ENCODE measurements at places on chromosomes 5 and 9.

DNA sequence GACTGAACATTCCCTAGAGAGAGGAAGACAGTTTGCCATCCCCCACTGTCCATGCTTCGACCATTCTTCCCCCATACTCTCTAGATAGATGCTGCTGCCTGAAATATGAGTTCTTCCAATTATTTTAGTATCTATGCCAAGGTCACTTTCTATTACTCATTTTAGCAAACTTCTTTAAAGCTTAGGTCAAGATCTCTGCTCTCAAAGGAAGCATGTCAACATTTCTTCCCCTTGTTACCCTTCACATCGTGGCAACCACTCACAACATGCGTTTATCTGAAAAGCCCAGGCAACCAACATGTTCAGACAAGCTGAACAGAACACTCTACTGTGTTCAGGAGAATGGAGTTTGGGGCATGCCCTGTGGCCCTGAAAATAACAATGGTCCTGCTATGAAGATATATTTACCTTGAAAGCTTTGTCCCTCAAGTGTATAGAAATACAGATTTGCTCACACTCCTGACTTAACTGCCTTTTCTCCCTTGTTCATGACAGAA is 138.4 kb upstream of the KIF2A start:
- DNase-seq = no peak

- DNase-seq = no peak
These were observed 2.0 kb downstream of the UBE2R2 start for GRCh38 chr9:33818847-33819500.

DNA sequence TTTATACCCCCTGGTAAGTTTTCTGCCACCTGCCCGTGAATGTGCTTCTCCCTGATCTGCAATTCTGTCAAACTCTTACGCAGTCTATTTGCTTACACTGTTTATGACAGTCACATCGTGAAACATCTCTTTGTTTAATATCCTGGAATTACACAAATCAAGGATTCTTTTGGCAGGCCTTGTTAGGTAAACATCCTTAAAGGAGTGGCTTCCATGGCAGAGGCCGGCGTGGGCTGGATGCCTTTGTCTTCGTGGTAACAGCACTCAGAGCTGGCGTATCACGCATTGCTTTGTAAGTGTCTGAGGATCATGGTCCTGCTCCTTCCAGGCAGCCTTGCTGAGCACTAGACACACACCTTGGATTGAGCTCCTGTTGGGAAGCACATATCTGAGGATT is 145.7 kb downstream of the IRX1 start:
- DNase-seq = no peak

- no peak for DNase-seq
These were observed 118.3 kb downstream of the COL5A1 start for GRCh38 chr9:134759913-134760312.

DNA sequence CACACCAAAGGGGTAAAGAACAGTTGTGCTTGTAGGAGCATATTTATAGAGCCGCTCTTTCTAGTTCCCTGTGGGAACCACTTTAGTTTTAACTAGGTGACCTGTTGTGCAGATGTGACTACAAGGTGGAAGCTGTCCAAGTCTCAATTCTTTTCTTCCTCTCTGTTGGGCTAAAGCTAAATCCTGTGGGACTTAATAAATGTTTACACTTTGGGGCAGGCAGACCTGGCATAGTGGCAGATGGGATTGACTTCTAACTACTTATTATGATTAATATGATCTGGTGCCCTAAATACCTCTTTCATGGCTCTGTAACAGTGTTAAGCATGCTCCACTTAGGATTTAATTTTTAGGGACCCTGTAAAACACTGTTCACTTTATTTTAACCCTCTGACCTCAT is 265.3 kb downstream of the KCTD16 start:
- no peak for DNase-seq

DNA sequence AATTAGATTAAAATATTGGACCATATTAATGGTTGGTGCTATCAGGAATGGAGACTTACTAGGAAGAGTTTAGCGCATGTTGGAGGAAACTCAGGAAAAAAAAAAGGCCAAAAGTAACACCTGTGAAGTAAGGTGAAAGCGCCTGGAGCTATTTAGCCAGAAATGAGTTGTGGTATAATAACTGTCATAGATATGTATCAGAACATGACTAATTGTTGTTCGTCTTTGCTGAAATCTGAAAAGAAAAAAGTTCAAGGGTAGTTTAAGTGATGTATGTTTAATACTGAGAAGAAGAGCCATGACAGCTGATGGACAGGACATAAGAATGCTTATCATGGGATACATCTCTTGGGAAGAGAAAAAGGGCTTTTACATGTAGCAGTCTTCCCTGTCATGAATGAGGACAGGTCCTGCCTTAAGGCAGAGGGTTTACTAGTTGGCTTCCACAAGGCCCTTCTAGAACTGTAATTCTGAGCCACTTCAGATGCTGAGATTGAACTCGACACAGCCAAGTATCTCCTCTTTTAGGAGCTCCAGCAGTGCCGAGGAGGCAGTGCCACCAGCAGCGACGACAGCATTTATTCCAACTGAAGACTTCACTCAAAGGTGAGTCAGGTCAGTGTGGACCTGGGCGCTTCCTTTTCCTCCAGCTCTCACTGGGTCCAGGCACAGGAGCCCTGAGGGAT is 940 bp upstream of the CAMK4 start:
- no peak for DNase-seq

DNA sequence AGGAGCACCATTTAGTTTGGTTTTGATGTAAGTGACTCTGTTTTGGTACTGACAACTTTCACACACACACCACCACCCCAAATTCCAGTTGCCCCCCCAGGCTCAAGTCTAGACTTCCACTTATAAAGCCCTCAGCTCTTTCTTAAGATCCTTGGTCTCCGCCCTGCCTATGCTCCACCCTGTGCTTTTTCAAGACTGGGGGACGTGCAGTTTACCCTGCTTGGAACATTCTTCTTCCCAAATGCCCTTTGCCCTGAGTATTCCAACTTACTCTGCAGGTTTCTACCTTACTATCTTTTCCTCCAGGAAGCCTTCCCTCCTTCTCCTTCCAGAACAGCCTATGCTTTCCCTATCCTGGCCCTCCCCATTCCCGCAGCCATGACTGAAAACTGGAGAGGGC is 1.5 kb upstream of the TRIM14 start:
- no peak for DNase-seq

GRCh38 chr9:109232449-109233237 is 65.6 kb upstream of the FRRS1L start:
- DNase-seq = no peak

GRCh38 chr9:97501177-97501971 is at the start of gene TMOD1:
Gene TMOD1, plus strand, starts transcription at chr9:97501666. Its CDS starts 22,523 bp downstream, at chr9:97524189.
- peak; percentile 22 for DNase-seq

DNA sequence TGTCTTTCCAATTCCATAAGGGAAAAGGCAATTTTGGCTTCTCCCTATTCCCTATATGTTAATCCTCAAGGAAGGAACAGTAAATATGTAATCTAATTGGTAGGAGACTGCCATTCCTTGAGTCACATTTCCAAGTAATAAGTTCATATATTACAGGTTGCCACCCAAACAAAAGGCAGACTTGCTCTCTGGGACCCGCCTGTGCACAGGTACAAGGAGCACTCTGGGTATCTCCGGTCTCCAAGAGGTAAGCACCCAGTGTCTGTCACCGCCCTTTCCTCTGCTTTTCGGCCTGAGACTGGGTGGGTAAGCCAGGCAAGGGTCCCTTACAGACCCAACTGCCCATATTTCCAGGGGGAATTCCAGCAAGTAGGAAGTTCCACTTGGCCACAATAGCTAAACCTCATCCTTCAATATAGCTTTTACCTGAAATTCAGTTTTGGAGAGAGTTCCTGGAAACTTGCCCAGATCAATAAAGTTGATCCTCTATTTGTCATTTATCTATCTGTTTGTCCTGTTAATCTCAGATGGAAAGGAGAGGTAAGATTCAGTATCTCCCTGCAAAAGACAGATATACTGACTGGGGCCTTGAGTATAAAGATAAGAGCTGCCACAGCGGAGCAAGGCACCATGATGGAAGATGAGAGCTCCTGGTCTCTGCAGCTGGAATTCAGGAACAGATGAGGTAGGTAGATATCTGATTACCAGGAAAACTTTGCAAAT is 81.8 kb downstream of the SUSD1 start:
- DNase-seq = no peak

DNA sequence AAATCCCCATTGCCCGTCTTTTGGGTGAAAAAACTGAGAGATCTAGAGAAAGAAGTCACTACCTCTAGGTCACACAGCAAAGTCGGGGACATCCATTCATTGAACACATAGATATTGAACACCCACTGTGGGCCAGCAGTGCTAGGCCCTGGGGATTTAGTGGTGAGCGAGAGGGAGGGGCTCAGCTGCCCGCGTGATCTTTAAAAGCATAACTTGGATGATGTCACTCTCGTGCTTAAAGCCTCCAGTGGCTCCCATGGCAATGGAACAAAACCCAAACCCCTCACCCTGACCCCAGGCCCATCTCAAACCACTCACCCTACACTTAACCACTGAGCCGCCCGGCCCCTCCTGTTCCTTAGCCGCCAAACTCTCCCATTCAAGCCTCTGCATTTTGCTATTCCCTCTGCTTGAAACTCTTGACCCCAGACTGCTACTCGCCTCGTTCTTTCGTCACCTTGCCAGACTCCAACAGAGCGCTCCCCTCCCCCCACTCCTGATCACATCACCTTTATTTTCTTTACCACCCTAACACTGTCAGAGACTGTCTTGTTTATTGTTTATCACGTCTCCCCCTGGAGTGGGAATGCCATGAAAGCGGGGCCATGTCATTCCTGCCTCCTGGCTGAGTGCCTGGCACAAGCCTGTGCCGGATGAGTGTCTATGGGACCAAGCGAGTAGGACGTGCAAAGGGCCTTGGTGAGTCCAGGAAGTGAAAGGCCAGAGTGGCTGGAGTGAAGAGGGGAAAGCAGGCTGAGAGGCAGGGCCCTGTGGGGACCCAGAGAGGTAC is 710 bp upstream of the PIP5KL1 start:
- no peak for DNase-seq

- DNase-seq = no peak
These were observed 10.5 kb downstream of the ZDHHC12 start for GRCh38 chr9:128713411-128713780.

DNA sequence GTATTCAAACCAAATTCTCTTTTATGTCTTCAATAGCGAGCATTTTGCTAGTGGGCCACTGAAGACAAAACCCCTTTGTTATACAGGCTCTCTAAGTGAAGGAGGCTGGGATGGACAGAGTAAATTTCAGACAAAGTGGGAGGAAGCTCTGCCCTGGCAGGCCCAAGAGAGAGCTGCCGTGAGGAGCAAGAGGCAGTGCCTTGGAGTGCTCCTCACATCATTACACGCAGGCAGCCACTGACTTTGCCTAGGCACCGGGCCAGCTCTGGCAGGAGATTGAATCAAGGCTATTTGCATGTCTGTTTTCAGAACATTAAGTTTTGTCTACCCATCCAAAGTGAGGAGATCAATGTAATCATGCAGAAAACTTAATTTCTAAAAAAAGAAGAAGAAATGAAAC is 167.7 kb downstream of the CCDC192 start:
- DNase-seq = no peak

GRCh38 chr9:25691786-25692185 is 13.5 kb upstream of the TUSC1 start:
- DNase-seq = no peak

DNA sequence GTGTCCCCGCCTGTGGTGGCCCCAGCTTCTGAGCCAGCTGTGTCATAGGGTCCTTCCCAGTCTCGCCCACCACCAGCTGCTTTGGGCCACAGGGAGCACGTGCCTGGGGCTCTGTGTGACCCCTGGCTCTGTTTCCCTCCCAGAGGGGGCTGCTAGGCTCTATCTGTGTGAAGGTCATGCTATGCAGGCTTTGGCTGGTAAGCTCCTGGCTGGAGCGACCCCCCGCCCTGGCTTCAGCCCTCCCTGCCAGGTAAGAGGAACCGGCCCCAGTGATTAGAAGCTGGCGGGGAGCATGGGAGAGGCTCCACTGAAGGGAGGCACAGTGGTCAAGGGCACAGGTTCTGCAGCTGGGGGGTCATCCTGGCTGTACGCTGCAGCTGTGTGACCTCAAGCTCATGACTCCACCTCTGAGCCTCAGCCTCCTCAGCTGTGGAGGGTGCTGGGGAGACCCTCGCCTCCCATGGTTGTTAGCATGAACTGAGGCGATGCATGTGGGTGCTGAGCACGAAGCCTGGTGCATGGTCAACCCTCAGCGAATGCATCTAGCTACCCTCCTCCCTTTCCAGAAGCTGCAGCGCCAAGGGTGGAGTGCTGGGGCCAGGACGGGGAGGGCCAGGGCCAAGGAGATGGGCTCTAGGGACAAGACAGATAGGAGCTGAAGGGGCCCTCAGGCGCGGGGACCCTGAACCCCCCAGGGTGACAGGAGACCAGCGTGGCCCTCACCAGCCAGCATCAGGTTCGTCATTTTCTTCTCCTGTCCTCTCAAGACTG is 163.8 kb upstream of the MVB12B start:
- no peak for DNase-seq

DNA sequence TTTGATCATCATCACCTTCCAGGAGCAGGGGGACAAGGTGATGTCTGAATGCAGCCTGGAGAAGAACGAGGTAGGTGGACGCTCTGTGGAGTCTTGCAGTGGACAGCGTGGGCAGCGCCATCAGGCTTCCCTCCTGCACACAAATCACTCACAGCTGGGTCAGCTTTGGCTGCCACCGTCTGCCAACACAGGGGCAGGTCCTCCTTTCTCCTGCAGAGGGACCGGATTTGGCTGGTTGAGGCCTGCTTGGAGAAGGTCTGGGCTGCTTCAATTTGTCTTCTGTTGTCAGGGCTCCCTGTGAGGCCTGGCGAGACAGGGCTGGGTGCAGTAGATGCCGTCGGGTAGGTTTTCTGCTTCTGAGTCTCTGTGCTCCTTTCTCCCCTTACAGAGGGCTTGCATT is 180.6 kb downstream of the CACNA1B start:
- DNase-seq = no peak

GRCh38 chr9:21720758-21721157 is 81.7 kb upstream of the MTAP start:
- DNase-seq = no peak

- DNase-seq = no peak
These were observed 41.5 kb downstream of the UBE2R2 start for GRCh38 chr9:33858423-33858822.

- DNase-seq = peak; percentile 9
These were observed 335 bp downstream of the GALNT12 start for GRCh38 chr9:98807814-98808195.

DNA sequence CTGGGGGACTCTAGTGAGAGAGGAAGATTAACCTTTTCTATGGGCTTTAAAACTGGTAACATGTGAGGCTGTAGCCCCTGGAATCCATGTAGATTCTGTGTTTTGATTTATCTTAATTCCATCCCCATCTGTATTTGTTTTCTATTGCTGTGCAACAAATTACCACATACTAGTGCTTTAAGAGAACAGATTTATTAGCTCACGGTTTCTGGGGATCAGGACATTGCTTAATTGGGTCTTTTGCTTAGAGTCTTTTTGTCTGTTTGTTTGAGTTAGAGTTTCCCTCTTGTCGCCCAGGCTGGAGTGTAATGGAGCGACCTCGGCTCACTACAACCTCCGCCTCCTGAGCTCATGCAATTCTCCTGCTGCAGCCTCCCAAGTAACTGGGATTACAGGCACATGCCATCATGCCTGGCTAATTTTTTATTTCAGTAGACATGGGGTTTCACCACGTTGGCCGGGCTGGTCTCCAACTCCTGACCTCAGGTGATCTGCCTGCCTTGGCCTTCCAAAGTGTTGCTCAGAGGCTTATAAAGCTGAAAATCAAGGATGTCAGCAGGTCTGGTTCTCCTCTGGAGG is 29.9 kb upstream of the GNA14 start:
- DNase-seq = no peak
